Sigmoid colon (tissue), 7 donors: ENCODE measurements at places on chromosomes 11 and 22. TPM values are rescaled to one million over a fixed set of nuclear protein-coding genes. Genes with fewer than 3 reads are reported as not detected.
A peak's percentile ranks its signal among the peaks of the same experiment; 100 is the strongest.

- no peak overlapping the region for H3K27ac ChIP-seq
- H3K4me3 ChIP-seq, result no peak overlapping the region
- H3K4me1 ChIP-seq, result no peaks in the 10 kb centered on the region
- DNase-seq, result no peak
- H3K27me3 ChIP-seq, result no peaks in the 10 kb centered on the region
Measured at GRCh38 chr11:64092111-64092760, 56.5 kb downstream of the FLRT1 start.

DNA sequence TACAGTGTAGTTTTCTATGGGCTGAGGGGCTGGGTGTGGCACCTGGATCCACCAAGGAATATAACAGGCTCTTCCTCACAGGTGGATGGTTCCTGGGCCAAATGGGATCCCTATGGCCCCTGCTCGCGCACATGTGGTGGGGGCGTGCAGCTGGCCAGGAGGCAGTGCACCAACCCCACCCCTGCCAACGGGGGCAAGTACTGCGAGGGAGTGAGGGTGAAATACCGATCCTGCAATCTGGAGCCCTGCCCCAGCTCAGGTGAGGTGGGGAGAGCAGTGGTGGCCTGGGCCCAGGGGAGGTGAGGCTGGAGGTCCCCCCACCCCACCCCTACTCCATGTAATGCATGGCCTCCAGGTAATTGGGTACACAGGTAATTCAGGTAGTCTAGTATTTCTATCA, 20.7 kb downstream of the ADAMTS15 start:
- no peak overlapping the region for H3K4me3 ChIP-seq
- DNase-seq, result no peak

DNA sequence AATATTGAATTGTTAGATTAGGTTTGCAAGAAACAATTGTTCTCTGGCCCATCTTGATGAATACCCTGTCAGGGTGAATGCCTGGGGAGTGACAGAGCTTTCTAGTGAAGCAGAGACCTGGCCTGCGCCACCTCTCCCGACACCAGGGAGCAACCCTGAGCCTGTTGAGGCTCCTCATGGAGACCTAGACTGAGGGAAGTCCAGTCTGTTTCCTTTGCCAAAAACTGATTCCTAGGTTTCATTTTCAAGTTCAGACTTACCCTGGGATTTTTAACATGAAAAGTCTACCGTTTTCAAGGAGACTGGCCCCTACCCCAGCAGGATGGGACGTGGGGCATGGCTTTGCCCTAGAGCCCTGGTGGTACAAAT, 173.7 kb upstream of the SORL1-AS1 start:
- H3K4me3 ChIP-seq, result no peak overlapping the region
- H3K4me1 ChIP-seq, result peaks cover 14% of the 10 kb centered on the region
- peaks cover 1% of the 10 kb centered on the region for H3K36me3 ChIP-seq
- H3K27ac ChIP-seq, result no peak overlapping the region
- H3K27me3 ChIP-seq, result no peaks in the 10 kb centered on the region
- DNase-seq, result no peak

- H3K27me3 ChIP-seq, result no peaks in the 10 kb centered on the region
- no peaks in the 10 kb centered on the region for H3K4me1 ChIP-seq
- DNase-seq, result no peak
- H3K4me3 ChIP-seq, result no peak overlapping the region
Measured at GRCh38 chr11:126890561-126890960, 110.0 kb downstream of the KIRREL3 start.

GRCh38 chr11:27076121-27076589, 35.5 kb downstream of the BBOX1 start:
- H3K36me3 ChIP-seq, result no peaks in the 10 kb centered on the region
- H3K27me3 ChIP-seq, result no peaks in the 10 kb centered on the region
- H3K27ac ChIP-seq, result no peak overlapping the region
- H3K4me1 ChIP-seq, result peaks cover 17% of the 10 kb centered on the region
- DNase-seq, result peak; percentile 71

DNA sequence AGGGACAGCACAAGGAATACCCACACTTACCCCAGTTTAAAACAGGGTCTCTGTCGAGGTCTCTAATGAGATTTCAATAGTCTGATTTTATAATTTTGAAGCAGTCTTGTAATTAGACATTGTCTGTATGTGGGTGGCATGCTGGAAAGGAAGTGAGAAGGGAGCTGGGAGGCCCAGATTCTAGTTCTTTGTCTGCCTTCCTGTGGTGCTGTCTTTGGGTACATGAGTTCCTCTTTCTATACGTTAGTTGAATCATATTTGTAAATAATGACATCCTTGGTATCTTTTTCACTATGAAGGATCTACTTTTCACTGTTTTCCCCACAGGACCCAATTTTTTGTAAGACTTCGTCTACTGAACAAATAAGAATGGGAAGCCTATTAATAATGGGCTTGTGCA, 42.0 kb upstream of the TENM4 start:
- no peak for DNase-seq
- H3K27me3 ChIP-seq, result no peaks in the 10 kb centered on the region
- H3K36me3 ChIP-seq, result no peaks in the 10 kb centered on the region
- no peak overlapping the region for H3K4me3 ChIP-seq

Gene PTPRCAP
- 2.4 TPM for polyA plus RNA-seq

Gene GTSE1
- polyA plus RNA-seq, result 14.3 TPM
